Gastroesophageal sphincter (tissue), 4 donors: ENCODE measurements at places on chromosomes 7 and 10.

DNA sequence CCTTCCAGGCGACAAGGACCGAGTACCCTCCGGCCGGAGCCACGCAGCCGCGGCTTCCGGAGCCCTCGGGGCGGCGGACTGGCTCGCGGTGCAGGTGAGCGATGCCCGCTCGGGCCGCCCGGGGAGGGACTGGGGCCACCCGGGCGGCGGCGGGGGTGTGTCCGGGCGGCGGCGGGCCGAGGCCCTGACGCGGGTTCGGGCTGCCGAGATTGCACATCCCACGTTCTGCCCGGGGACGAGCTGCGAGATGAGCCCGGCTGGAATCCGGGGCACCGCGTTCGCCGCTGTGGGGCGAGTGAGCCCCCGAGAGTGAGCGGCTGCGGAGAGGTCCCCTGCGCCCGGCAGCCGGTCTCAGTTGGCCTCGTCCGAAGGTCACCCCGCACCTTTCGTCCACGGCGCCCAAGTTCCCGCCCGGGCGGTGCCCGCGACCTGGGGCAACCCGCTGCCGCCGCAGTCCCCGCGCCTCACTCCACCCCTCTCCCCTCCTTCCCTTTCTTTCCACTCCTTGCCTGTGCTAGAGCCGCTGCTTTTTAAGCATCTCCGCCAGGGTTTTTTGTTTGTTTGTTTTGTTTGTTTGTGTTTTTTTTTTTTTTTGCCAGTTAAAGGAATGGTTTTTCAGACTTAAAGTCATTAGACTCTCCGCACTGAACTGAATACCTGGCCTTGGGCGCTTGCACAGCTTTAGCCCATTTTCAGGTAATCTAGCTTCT lies 515 bp downstream of the RALA start:
- ATAC-seq: peak; percentile 76
- H3K27me3 ChIP-seq: no peaks in the 10 kb centered on the region
- H3K4me3 ChIP-seq: peak overlapping the region; percentile 81
- H3K4me1 ChIP-seq: no peaks in the 10 kb centered on the region
- peak overlapping the region; percentile 58 for H3K27ac ChIP-seq

DNA sequence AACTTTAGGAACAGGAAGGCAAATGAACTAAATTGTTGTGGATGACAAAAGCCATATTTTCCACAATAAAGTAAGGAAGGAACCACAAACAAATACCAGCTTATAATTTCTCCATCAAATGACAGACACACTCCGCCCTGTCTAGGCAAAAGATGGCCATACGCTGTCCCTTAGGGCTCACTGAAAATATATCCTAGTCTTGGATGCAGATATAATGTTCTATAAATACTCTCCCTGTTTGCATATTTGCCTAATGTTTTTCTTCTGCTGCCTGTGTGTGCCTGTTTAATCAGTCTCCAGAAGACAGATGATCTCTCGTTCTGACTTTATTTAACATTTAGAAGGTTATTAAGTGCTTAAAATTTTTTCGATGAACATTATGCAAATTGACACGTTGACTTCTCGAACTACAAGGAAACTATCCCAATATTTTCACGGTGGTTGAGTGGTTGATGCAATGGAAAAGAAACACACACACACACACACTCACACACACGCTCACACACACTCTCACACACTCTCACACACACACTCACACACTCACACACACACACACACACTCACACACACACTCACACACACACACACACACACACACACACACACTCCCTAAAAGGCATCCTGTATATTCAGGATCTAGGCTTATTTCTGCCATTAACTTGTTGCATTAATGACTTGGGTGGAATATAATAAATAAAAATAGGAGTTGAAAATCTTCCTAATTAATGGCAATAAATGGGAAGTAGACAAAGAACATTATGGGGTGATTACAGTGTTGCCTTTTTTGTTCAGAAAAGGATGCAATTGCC lies 297.1 kb downstream of the PRPF18 start:
- H3K4me3 ChIP-seq: no peak overlapping the region
- no peaks in the 10 kb centered on the region for H3K4me1 ChIP-seq
- H3K36me3 ChIP-seq: no peaks in the 10 kb centered on the region
- no peaks in the 10 kb centered on the region for H3K27me3 ChIP-seq
- H3K27ac ChIP-seq: no peak overlapping the region

- no peak overlapping the region for H3K27ac ChIP-seq
- H3K4me3 ChIP-seq: no peak overlapping the region
- H3K36me3 ChIP-seq: no peaks in the 10 kb centered on the region
These were observed 72.1 kb upstream of the TRIM24 start for GRCh38 chr7:138387755-138388475.

DNA sequence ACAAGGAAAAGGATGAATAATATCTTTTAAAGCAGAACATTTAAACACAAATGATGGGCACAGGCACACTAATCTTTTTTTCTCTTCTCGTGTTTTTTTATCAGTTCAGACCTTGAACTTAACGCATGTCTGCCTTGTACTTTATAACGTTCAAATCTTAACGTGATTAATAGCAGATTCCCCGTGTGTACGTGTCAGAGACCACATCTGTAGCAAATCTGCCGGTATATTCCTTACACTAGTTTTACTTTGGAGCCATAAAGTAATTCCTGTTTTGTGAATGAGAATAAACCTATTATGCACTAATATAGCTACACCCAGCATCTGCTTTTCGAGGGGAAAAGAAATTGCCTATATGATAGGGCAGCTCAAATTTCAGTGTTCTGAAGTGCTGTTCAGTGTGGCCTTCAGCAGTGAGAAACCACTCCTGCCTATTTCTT lies 166.0 kb upstream of the TCF7L2 start:
- H3K36me3 ChIP-seq: no peaks in the 10 kb centered on the region
- no peak overlapping the region for H3K27ac ChIP-seq
- no peaks in the 10 kb centered on the region for H3K27me3 ChIP-seq
- H3K4me3 ChIP-seq: no peak overlapping the region

DNA sequence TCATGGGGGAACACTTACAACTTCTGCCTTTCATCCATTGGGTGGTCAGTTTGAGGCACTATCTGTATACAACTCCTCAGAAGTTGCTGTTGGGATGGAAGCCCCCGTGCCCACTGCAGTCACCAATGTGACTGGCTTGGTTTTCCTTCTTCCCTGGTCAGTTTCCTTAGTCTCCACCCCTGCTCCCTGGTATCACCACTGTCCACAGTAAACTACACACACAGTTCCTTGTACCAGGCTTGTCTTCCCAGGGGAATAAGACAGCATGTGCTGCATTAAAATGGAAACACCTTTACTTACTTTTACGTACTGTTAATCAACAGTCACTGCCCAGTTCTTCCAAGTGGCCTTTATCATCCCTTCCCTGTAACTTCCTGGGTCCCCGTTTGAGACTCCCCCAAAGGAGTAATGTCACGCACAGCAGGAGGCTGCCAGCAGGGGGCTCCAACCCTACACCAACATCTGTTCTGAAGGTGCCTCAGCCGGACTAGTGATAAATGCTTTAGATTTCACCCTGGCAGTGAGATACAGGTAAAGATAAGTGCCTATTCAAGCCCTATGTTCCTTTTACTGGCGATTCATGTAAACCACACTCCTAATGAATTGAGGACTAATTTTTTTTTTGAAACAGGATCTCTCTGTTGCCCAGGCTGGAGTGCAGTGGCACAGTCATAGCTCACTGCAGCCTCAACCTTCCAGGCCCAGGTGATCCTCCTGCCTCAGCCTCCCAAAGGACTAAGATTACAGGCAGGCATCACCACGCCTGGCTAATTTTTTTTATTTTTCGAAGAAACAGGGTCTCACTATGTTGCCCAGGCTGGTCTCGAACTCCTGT lies 45.3 kb upstream of the PIK3AP1 start:
- no peak overlapping the region for H3K27ac ChIP-seq
- H3K36me3 ChIP-seq: no peaks in the 10 kb centered on the region
- H3K27me3 ChIP-seq: peaks cover 8% of the 10 kb centered on the region
- peak; percentile 71 for ATAC-seq

DNA sequence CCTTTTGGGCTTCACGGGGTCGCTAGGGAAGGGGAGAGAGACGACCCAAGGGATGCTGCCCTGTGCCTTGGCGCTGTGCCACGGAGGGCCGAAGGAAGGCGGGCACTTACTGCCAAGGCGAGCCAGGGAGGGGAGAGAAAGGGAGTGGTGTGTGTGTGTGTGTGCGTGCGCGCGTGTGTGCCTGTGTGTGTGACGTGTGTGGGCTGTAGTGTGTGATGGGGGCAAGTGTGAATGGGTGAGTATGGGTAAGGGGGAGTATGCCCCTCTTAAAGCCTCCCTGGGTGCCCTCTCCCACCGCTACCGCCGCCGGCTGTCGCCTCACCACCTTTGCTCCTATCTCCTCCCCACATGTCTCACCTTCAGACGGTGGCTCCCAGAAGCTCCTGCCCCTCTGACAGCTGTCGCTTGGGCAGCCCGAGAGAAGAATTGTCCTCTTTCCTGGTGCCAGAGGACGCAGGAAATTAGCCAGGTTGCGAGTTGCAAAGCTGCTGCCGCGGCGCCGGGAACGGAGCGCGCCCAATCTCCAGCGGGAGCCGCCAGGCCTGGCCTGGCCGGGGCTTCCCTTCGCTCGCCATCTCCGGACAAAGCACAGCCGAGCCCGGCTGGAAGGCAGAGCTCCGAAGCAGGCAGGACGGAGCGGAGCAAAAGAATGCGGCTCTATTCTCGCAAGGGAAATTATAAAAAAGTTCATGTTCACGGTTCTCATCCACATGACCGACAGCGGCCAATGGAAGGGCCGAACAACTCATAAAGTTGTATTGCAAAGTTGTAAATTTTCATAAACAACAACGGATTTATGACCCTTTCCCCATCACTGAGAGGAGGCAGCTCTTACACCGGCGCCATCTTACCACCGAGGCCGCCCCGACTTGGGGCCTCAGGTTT lies at the start of gene HOXA3:
TSS of gene HOXA3 (minus strand) at position 653 of the 885 bp plus-strand sequence. CDS start 41,943 bp downstream, outside the sequence.
- ATAC-seq: no peak
- H3K4me3 ChIP-seq: no peak within 1 kb of the TSS
- H3K36me3 ChIP-seq: no peaks in the 10 kb centered on the region
- peaks cover 69% of the 10 kb centered on the region for H3K4me1 ChIP-seq
- peaks cover 86% of the 10 kb centered on the region for H3K27me3 ChIP-seq
- H3K27ac ChIP-seq: peak within 1 kb of the TSS; percentile 29

DNA sequence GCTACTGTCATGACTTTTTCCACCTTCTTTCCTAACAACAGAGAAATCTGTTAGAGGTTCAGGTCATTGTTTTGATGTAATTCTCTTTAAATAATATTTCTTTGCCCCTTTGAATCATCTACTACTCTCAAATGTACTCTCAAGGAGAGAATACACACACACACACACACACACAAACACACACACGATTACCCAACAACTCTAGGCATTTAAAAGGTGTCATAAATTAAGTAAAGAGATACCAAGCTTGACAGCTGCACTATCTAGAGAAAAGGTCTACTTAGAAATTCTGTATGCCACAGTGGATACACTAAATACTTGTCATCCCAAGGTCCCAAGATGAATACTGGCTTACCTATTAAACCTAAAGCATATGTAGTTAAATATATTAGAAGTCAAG lies 4.8 kb downstream of the PANK1 start:
- no peak for ATAC-seq
- H3K27ac ChIP-seq: no peak overlapping the region
- peaks cover 3% of the 10 kb centered on the region for H3K4me1 ChIP-seq

DNA sequence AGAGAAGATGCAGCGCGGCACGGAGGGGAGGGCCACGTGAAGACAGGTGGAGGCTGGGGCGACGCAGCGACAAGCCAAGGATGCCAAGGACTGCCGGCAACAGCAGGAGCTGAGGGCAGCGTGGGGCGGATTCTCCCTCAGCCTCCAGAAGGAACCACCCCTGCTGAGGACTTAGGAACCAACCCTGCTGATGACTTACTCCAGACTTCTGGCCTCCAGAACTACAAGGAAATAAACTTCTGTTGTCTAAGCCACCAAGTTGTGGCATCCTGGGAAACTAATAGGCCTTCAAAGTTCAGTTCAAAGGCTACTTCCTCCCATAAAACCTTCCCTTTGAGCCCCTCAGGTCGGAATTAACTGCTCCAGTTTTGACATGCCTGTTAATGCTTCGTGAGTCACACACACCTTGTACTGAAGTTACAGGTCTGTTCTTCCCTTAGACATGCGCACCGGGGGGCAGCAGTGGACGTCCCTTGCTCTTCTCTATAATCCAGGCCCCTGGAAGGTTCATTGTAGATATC lies 88.4 kb upstream of the RHEB start:
- H3K27me3 ChIP-seq: no peaks in the 10 kb centered on the region
- no peak overlapping the region for H3K4me3 ChIP-seq
- ATAC-seq: no peak
- H3K36me3 ChIP-seq: peaks cover 33% of the 10 kb centered on the region
- no peaks in the 10 kb centered on the region for H3K4me1 ChIP-seq

DNA sequence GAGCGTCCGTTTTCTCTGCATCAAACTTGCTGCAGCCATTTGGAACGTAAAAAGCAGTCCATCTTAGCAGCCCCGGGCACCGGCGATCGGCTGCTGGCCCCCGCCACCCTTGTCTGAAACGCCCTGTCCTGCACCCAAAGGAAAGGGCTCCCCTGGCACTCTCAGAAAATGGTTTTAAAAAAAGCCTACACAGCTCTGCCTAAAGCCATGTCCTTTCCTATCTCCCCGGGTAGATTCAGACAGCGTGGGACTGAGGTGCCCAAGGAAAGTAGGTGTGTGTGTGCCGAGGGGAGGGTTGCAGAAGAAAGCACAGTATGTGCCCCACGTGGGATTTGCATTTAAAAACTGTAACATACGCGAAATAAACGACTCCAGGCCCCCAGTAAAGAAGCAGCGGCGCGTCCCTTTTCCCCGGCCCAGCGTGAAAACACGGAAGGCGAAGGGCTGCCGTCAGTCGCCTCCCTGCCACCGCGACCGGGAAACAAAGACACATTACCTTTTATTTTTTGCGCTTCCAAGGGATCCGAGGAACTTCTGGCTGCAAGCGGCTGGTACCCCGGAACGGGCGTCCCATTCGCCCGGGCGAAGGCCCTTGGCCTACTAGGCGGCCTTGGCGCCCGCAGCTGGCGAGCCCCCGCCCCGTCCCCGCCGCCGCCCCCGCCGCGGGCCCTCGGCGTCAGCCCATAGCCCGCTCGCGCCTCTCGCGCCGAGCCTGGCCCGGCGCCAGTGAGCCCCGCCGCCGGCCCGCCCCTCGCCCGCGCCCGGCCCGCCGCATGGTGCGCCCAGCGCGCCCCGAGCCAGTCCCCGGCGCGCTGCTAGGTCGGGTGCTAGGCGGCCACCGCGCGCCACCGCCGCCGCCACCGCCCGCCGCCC lies 304.6 kb downstream of the PRPF18 start:
- peak; percentile 52 for ATAC-seq
- peaks cover 47% of the 10 kb centered on the region for H3K4me1 ChIP-seq
- no peaks in the 10 kb centered on the region for H3K36me3 ChIP-seq
- peak overlapping the region; percentile 83 for H3K27ac ChIP-seq
- no peaks in the 10 kb centered on the region for H3K27me3 ChIP-seq
- peak overlapping the region; percentile 70 for H3K4me3 ChIP-seq

- no peak overlapping the region for H3K4me3 ChIP-seq
- no peaks in the 10 kb centered on the region for H3K27me3 ChIP-seq
- H3K36me3 ChIP-seq: no peaks in the 10 kb centered on the region
- peaks cover 9% of the 10 kb centered on the region for H3K4me1 ChIP-seq
- ATAC-seq: no peak
These were observed 7.2 kb downstream of the TNS3 start for GRCh38 chr7:47574482-47575329.

DNA sequence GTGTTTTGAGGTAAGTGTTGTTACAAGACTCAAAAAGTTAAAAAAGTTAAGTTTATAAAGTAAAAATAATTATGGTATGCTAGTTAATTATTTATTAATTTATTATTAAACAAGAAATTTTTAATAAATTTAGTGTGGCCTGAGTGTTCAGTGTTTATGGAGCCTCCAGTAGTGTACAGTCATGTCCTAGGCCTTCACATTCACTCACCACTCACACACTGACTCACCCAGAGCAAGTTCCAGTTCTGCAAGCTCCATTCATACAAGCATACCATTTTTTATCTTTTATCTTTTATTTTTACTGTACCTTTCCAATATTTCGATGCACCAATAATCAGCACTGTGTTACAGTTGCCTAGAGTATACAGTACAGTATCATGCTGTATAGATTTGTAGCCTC lies 381.2 kb upstream of the MGMT start:
- H3K27me3 ChIP-seq: peaks cover 7% of the 10 kb centered on the region
- H3K27ac ChIP-seq: no peak overlapping the region
- no peaks in the 10 kb centered on the region for H3K36me3 ChIP-seq
- H3K4me3 ChIP-seq: no peak overlapping the region
